ENCODE measurements at places on chromosomes 7 and 10.
A peak's percentile ranks its signal among the peaks of the same experiment; 100 is the strongest.

- no peak for DNase-seq
Measured at GRCh38 chr10:100153239-100153825, 32.5 kb downstream of the ERLIN1 start.

GRCh38 chr10:14573666-14574261 lies 200.9 kb downstream of the FAM107B start:
- peak; percentile 2 for DNase-seq

- DNase-seq: no peak
Measured at GRCh38 chr7:100452513-100452912, 11.5 kb downstream of the SPACDR start.

DNA sequence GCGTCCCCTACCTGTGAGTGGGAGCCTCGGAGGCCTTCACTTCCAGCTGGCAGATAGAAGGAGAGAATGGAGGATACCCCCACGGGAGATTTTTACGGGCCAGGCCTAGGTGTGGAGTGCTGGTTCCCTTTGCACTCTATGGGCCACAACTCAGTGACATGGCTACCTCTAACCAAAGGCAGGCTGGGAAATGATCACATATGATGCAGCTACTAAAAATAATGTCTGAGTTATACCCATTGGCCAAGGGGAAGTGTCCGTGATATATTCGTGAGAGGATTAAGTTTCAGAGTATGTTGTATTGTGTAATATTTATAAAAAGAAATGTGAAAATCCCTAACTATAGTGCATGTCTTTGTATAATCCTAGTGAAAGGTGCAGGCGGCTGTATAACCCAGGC lies 13.5 kb upstream of the HIPK2 start:
- DNase-seq: no peak

DNA sequence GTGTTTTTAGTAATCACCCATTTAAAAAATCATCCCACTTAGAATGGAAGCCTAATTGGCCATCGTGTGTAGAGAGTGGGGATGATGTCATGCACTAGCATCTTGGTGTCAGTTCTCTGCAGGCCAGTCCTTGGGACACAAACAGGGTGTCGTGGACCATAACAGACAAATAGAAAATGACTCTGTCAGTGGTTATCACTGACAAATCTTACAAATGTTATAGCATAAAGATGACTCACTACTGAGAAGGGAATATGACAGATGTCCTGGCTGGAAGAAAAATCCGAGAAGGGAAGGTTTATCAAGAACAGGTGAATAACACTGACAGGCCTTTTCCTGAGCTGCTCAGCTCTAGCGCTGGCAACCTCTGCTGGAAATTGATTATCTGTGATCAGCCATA lies 10.6 kb downstream of the CABCOCO1 start:
- DNase-seq: no peak

GRCh38 chr10:60384708-60385398 lies 4.8 kb downstream of the ANK3 start:
- no peak for DNase-seq

DNA sequence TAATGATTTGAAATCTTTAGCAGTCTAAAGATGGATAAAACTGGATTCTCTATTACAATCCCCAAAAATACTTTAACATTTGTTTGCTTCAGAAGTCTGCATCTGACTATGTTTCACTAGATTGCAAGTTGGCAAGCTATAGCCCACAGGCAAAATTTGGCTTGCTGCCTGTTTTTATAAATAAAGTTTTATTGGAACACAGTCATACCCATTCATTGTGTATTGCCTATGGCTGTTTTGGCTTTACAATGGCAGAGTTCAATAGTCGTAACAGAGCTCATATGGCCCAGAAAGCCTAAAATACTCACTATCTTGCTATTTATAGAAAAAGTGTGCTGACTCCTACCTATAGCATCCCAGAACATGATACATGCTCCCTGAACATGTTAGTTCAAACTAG lies 89.0 kb upstream of the GPR141 start:
- DNase-seq: no peak

DNA sequence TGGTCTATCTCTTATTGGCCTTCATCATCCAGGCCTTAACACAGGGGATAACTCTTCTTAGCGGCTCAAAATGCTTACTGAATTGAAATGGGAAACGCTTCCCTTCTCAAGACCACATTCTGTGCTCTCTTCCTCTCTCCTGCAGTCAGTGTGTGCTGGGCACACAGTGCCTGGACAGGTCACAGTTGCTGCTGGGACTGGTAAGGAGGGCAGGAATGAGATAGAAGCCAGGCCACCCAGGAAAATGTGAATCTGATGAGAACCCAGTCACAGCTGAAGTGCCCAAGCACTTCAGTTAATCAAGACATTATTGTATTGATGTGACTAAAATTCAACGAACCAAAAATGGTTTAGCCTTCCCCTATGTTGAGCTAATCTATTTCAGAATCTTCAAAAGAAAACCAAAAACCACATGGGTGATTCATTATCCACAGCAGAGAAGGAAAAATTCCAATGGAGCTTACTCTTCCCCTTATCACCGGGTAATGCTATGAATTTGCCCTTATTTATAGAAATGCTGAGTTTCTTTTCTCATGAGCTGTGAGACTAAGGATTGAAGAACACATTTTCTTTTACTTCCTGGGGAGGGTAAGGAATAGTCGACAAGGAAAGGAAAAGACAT lies 41.2 kb upstream of the PLPP4 start:
- no peak for DNase-seq

DNA sequence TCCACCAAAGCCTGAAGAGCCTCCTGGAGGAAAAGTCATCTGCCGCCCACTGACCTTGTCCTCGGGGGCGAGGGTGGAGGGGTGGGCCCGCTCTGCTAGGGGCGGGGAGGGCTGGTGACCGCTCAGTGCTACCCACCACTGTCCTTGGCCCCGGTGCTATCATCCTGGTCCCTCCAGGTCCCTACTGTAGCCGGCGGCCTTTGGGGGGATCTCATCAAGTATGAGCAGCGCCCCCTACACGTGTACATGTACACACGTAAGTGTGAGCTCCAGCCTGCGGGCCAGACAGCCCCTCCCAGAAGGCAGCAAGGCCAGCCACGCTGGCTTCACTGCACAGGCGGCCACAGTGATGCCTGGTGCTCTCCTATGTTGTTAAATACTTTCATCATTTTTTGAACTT lies 19.6 kb downstream of the TTYH3 start:
- no peak for DNase-seq

GRCh38 chr7:34838329-34838728 lies 180.3 kb downstream of the NPSR1 start:
- no peak for DNase-seq

GRCh38 chr7:146346096-146346495 lies 229.5 kb downstream of the CNTNAP2 start:
- DNase-seq: peak; percentile 26

DNA sequence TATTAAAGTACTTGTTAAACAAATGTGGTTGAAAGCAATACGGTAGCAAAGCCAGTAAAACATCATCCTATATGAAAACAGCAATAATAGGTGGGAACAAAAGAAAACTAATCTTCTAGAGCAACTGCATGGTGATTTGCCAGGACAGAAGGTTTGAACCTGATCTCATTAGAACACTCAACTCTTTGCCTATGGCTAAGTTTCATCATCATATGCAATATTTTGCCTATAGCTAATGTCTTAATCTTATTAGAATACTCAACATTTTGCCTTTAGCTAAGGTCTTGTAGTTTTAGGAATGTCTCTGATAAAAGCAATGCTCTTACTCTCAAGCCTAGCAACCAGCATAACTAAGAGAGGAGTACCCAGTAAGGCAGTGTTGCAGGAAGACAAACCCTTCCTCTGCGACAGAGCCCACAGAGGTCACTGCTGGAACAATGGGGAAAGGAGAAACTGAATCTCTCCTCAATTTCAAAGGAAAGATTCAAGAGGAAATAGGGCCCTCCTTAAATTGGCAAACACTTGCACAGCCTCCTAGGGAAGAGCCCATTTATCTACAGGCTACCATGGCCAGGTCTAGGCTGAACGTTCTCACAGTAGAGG lies 38.3 kb downstream of the CADPS2 start:
- no peak for DNase-seq

GRCh38 chr10:89580243-89580642 lies 44.8 kb upstream of the SLC16A12 start:
- no peak for DNase-seq

GRCh38 chr7:74033372-74034311 lies 5.7 kb downstream of the ELN start:
- no peak for DNase-seq

DNA sequence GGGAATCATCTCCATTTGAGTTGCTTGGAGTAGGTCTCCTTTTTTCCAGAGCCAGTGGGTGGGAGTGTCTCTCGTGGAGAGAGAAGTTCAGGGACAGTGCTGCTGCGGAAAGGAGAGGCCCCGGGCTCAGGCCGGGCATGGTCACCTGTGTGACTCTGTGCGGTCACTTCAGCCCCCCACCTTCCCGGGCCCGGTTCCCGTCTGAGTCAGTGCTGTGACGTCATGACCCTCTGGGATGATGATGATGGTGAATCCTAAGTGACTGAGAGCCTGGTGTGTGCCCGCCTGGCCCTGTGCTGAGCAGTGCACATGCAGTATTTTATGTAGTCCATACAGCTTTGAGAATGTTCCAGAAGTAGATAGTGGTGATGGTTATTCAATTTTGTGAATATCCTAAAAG lies 32.6 kb upstream of the AP5Z1 start:
- no peak for DNase-seq

DNA sequence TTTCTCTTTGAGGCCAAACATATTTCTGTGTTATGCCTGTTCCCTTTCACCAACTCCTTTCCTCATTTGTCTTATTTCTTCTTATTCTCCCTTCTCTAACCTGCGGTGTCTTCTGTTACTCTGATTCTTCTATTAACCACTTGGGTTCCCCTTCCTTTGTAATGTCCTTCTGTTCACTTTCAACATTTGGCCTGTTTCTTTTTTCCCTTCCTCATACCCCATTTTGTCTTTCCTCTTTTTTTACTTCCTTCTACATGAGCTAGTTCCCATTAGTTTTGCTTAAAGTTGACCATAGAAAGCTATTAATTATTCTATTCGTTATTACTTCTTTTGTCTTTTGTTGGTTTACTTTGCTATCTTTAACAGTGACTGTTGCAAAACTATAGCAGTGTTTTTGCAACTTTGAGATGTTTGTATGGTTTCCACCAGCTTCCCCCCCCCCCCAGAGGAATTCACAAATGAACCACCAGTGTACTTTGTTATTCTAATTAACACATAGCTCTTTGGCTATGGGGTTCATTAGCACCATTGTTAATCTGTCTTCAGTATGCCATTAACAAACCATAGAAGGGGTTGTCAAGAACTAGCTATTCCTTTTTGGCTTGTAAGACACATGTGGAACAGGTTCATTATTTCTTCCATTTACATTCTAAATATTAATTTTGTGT lies 2.9 kb downstream of the LRGUK start:
- DNase-seq: no peak

DNA sequence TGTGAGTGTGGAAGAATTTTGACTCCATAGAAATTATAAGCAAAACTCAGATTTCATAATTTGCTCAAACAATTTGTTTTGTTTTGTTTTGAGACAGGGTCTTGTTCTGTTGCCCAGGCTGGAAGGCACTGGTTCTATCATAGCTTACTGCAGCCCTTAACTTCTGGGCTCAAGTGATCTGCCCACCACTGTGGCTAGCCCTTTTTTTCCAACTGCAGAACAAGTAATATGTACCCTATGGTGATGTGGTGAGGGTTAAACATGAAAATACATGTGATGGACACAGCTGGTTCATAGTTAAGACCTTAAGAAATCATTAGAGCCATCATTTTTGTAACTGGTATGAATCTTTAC lies 31.1 kb downstream of the CSTF2T start:
- DNase-seq: no peak

- DNase-seq: no peak
Measured at GRCh38 chr10:20535897-20536881, 360.9 kb downstream of the NEBL start.

- no peak for DNase-seq
Measured at GRCh38 chr7:127251036-127251464, 1.7 kb downstream of the GRM8 start.

GRCh38 chr7:137003566-137003965 lies 135.1 kb downstream of the CHRM2 start:
- no peak for DNase-seq

- no peak for DNase-seq
Measured at GRCh38 chr7:5383314-5384098, 40.1 kb downstream of the TNRC18 start.

Data from H9 (cell line).